ENCODE measurements at places on chromosomes 11 and 22.

DNA sequence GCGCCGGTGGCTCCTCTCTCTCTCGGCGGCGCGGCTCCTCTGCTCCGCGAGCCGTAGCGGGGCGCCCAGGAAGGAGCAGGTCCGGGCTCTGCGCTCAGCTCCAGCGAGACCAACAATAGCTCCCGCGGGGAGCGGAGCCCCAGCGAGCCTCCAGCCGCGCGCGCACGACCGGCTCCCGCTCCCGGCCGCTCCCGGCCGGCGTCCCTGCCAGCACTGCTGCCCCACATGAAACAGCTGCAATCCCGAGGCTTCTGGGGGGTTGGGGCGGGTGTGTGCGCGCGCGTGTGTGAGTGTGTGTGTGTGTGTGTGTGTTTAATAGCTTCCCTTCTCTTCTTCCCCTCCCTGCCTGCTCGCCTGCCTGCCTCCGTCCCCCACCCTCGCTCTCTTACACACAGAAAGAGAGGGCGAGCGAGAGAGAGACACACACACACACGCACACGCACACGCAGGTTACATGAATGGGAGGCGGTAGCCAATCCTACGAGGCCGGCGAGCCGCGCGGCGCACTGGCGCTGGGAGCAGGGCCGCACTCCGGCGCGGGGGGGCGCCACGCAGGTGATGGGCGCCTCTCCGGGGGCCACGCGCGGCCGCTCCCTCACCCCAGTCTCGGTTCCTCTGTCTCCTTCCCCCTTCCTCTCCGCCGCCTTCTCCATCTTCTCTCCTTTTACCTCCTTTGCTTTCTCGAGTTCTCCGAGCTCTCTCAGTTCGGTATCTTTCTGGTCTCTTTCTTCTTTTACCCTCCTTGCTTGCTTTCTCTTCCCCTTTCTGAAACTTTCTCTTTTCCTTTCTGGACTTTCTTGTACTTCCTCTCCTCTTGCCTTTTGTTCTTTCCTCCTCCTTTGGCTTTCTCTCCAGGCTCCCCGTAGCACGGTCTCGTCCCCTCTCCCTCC lies at the start of gene TENM4:
TENM4 (minus strand) TSS at position 460 of the 890 bp plus-strand sequence. CDS start 371,086 bp downstream, outside the sequence.
- DNase-seq: no peak

DNA sequence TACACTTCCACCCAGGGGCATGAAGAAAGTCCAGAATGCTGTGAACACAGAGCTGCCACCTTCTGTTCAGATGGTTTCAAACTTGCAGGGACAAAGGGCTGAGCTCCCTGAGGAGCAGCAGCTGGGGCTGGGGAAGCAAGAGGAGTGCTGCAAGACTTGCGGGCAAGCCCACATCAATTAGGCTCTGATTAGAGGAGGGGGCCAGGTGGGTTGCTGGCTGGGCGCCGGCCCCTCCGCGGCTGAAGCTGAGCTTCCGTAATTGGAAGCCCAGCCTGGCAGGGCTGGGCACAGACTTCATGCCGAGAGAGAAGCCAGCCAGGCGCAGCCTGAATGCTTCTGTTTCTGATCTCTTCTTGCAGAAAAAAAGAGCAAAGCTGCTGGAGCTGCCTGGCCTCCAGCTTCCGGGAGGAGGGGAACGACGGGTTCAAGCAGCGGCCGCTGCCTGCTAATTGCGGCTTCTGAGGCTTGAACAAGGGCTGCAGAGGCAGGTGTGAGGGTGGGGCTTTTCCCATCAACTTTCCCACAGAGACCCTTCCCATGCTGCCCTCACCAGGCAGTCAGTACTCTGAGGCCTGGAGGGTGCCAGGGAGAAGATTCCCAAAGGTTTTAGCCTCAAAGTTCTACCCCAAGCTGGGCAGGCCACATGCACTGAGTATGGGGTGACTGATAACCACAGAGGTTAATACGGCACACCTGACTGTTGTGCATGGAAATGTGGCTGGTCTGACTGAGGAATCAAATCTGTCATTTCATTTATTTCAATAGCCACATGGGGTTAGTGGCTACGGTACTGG lies 91.1 kb upstream of the LMO1 start:
- no peak for DNase-seq

DNA sequence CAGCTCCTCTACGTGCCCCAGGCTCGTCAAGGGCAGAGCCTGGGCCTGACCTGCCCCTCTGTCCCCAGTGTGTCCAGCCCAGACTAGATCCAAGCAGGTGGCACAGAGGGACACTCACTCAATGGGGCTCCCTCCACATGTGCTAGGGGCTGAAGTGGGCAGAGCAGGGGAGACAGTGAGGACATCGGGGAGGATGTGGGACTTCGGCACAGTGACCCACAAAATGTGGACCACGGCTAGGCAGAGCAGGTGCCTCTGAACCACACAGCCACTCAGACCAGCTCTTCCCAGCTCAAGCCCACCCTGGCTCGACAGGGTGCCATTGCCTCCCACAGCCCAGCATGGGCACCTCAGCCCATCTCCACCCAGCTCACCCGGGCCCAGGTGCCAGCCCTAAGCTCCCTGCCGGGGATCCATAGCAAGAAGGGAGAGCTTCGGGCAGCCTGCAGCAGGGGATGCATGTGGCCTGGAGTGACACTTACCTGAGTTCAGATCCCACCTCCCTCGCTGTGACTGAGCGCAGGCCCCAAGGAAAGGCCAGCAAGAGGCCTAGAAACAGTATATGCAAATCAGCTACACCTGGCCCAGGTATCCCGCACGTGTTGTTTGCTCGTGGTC lies 46.9 kb upstream of the RTL6 start:
- DNase-seq: no peak

GRCh38 chr11:113736323-113736722 lies 30.2 kb upstream of the TMPRSS5 start:
- DNase-seq: no peak

DNA sequence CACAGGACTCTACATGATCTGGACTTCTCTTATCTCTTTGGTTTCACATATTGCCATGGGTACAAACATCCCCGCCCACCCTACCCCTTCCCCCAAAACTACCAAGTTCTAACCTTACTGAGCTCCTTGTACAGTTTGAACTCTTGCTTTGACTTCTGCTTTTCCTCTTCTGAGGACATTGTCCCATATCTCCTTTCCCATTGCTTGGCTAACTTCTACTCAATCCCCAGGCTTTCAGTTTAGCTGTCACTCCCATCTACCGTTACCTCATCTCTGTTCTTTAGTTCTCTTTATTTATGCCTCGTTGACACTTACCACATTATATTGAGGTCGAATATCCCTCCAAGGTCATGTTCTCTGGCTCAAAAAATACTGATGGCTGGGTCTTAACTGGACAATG lies 393.5 kb upstream of the CADM1 start:
- DNase-seq: no peak

DNA sequence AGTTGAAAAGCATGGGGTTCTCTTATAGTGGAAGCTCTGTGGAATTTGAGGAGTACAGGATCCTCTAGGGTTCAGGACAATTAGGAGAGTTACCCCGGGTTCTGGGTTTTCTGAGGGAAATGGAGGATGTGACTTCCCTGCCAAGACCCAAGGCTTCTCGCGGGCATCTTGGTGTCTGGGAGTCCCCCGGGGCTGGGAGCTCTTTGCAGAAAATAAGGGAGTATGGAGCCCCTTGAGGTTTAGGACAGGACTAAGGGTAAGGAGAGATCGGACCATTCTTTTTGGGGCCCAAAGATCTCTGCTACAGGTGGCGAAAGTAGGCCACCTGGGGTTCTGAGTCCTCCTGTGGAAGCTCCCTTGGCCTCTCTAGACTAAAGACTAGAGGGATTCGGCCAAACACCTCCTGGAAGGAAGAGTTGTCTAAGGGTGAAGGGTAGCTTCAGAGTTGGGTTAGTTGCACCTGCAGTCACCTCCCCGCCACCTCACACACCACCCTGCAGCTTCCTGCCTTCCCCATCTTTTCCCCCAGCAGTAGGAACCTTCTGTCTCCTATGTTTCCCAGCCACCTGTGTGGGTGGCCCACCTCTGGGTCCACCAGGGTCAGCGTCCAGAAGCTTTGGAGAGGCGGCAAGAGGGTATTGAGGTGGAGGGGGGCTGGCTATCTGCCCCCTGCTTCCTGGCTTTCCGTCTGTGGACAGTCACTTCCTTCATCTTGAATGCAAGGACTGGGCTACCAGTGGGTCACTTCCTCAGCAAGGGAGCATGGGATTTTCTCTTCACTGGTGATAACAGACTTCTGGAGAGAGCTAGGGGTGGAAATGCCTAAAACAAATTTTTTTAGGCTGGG lies 908 bp downstream of the LIMK2 start:
- no peak for DNase-seq

DNA sequence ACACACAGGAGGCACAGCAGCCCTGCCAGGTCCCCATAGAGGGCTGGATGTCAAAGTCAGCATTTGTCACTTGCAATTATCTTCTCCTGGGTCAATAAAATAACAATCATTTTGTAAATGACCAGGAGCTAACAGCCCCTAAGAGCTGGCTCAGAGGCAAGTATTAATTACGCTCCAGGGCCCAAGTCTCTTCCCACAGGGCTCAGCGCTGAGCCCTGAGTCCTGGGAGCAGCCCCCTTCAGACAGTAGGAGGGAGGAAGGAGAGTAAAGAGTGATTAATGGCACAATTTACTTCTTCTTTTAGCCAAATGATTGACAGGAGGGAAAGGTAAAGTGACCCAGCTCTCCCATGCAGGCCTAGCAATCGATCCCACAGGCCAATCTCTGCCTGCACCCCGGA lies 99.0 kb upstream of the DRD2 start:
- no peak for DNase-seq
